ENCODE measurements at places on chromosomes 1 and 21. TPM values are rescaled to one million over a fixed set of nuclear protein-coding genes. Genes with fewer than 3 reads are reported as not detected.

GRCh38 chr1:154520333-154520732 is 18.1 kb upstream of the SHE start:
- no peak for DNase-seq

DNA sequence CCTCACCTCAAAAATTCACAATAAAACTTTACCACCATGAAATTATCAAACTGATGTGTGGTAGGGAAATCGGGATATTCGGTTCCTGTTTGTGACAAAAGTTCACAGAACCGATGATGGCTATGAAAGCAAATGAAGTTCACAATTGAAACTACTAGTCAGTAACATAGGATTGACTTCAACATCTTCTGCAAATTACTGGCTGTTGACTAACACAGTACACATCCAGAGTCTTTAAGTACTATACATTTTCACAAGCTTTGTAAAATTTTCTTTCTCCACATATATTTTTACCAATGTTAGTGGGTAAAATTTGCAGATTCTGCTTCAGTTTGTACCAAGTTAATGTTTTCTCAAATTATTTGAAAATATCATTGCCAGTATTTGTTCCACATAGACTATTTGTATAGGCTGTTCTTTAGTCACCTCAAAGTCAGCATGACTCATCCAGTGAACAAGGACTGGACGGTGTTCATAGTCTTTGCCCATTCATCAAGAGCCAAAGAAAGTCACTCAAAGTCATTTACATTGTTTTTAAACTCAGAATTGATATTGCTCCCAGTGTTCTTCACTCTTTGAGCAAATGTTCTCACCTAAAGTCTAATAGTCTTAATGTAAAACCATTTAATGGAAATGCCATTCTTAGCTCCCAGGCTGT is 213.4 kb downstream of the USP25 start:
- DNase-seq = no peak

The NOL9 gene
- polyA plus RNA-seq = 4.0 TPM

DNA sequence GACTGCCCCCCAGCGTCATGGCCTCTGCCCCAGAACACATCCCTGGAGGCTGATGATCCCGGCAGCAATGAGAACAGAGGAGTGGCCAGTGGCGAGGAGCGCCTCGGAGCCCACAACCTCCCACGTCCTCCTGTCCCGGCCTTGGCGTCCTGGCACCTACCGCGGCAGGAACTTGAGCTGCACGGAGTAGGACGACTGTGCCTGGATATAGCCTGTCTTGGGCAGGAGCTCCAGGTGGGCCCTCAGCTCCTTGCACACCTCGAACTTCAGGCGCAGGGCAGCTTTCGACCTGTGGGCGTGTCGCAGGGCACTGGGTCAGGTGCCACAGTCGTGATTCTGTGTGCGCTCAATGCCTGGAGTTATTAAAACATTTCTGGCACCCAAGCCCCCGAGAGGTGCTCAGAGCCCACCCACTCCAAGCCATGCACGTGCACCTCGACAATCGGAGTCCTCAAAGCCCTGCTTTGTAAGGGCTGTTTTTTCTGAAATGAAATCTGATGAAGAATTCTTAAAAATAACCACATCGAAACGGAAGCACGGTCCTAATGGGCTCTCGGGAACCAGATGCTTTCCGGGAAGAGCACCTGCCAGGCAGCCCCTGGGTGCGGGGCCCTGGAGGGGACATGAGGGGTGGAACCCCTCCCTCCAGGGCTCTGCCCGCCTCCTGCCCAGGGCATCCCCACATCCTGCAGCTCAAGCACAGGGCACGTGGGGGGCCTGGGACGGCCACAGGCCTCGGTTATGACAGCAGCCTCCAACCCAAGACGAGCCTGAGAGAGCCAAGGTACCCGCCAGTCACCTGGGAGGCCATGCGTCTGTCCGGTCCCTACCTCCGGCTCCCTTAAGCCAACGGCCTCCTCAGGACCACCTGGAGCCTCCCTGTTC is 23.0 kb upstream of the TMEM52 start:
- no peak for DNase-seq

- DNase-seq = no peak
Observed at GRCh38 chr1:2187619-2188018, 7.0 kb downstream of the FAAP20 start.

The CRYAA gene
- polyA plus RNA-seq = not detected

The CHI3L1 gene
- 4.7 TPM for polyA plus RNA-seq

DNA sequence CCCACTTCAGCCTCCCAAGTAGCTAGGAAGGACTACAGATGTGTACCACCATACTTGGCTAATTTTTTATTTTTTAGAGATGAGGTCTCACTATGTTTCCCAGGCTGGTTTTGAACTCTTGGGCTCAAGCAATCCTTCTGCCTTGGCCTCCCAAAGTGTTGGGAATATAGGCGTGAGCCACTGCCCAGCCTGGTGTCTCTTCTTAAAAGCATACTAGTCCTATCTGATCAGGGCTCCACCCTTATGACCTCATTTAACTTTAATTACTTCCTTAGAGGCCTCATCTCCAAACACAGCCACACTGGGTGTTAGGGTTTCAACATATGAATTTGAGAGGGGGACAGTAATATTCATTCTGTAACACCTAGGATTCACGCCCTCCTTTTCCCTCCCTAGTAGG is 130.9 kb downstream of the GLIS1 start:
- no peak for DNase-seq

The UBL4B gene
- not detected for polyA plus RNA-seq

DNA sequence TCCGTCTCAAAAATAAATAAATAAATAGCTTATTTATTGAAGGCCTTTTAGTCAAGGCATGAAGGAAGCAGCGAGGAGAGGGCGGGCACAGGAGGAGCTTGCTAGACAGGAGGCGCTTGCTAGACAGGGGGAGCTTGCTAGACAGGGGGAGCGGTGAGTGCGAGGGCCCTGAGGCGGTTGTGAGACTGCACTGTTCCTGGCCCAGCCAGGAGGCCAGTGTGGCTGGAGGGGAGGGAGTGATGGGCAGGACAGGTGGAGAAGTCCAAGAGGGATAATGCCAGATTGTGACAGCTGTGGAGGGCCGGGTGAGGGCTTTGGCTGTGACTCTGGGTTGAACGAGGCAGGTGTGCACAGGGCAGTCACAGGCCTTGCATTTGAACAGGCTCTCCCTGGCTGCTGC is 18.2 kb downstream of the KIF17 start:
- DNase-seq = no peak

The DMRTA2 gene
- polyA plus RNA-seq = not detected

DNA sequence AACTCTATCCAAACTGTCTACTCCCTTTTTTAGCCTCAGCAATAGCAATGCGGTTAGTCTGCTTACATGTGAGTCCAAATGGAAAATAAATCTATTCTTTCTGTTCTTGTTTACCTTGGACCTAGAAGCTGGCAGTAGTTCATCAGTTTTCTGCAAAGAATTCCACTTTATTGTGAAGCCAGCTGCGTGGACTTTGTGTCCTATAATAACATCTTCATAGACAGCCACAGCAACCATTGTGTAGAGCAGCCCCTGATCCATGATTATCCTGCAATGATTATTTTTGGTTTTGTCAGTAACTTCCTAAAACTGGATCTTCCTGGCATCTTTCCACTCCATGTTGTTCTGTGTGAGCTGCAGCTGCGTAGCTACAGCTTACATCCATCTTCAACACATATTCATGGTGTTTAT is 408.7 kb downstream of the NUF2 start:
- peak; percentile 59 for DNase-seq

The AKR7A2 gene
- 53.1 TPM for polyA plus RNA-seq

- DNase-seq = no peak
Observed at GRCh38 chr1:173502104-173502503, 25.0 kb downstream of the PRDX6 start.

The TIAM1 gene
- polyA plus RNA-seq = 10.0 TPM

- no peak for DNase-seq
Observed at GRCh38 chr1:43011020-43011419, 52.4 kb upstream of the SLC2A1 start.

- no peak for DNase-seq
Observed at GRCh38 chr1:213973129-213973528, 14.6 kb upstream of the PROX1 start.

The CMPK1 gene
- 92.0 TPM for polyA plus RNA-seq

GRCh38 chr1:36080236-36080635 is 3.7 kb upstream of the TEKT2 start:
- no peak for DNase-seq

DNA sequence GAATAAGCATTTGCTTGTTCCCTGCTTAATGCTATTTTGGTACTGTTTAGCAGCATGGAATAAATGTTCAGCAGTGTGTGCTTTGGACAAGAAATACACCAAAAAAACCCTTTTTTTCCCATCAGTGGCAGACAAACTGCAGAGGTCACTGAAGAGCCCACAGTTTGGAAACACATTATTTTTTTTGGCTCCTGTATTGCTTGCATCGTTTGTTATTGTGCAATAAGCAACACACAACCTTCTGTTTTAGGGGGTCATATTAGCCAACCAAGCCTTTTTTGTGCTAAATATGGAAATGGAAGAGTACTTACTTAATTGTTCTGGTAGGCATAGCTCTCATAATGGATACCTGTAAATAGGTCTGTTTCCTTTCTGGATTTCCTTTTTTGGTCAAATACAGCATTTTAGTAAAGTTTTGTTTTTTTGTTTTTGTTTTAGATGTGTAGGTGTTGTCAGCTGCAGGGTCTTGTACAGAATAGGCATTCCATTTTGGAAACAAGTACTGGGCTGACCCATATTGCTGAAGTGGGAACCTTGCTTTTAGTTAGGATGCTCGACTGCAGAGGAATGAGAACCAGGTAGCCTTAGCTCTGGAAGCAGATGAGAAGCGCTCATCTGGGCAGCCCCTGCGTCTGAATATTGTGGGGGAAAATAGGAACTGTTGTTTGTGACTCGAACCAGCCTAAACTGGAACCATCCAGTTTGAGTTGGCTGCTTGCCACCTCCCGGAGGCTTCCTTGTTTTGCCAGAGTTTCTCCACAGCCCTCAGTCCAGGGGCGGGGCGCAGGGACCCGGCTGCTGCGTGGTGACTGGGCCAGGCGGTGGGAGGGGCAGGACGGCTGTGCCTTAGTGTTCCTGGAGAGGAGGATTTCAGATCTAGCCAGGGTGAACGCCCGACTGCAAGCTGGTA is 38.4 kb downstream of the SPEN start:
- DNase-seq = peak; percentile 94

DNA sequence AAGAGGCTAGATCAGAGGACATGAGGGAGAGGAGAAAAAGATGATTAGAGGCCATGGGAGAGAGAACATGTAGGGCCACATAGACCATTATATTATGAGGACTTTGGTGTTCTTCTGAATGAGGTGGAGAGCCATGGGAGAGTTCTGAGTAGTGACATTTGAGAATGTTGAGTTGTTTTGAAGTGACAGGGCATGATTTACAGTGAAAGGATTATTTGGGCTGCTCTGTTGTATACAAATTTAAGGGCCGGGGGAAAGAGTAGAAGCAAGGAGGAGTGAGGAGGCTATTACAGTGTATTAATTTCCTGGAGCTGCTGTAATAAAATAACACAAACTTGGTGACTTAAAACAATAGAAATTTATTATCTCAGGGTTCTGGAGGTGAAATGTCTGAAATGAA is 102.5 kb upstream of the RGS4 start:
- no peak for DNase-seq

The HTR1D gene
- 0.05 TPM for polyA plus RNA-seq

DNA sequence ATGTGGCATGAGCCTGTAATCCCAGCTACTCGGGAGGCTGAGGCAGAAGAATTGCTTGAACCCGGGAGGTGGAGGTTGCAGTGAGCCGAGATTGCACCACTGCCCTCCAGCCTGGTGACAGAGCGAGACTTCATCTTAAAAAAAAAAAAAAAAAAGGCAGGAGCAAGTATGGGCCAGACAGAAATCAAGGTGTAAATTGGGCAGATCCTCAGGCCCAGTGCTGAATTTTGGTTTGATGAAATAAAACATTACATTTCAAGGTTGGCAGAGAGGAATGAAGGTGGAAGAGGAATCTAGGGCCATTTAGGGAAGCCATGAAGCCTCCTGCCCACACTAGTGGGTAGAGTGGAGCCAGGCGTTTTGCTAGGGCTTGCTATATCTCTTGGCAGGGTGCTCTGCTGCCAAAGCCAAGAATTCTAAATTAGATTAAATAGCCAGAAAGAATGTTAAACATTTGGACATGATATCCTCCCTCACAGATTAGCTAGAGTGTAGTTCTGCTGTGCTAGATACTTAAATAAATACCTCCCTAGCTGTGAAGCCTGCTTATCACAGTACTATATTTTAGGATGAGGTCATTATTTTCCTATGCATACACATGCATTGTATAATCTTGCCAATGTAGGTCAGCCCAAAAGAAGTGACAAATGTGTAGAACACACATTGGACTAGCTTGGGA is 16.6 kb upstream of the LGALS8 start:
- DNase-seq = no peak

The SLC25A33 gene
- polyA plus RNA-seq = 2.8 TPM

The CD164L2 gene
- polyA plus RNA-seq = 0.06 TPM

DNA sequence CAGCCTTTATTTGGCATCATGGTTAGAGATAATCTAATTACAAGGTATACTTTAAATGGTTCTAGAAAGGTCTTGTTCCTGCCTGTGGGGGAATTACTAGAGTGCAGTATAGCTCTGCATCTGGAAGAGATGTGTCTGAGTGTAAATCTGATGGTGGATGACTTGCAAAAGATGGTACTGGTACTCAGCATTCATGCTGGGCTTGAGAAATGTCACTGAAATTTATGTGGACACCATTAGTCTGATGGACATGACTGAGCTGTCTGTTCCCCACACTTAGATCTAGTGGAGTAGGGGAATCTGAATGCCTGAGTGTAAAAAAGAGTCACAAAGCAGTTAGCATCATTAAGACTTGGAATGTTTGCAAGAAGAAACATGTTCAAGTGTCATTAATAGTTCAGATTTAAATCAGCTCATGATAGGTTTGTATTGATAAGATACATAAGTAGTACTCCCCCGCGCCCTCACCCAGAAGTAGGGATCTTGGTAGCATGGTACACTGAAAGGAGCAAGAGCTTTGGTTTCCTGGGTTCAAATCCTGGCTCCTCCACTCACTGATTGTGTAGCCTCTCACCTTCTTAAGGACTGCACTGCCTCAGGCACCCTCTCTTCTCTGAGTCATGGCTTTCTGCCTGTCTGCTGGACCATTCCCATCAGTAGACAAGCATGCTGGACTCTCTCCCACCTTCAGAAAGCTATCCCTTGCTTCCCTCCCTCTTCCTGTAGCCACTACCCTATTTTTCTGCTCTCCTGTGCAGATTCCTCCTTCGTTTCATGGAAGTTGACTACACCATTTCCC is 292.9 kb downstream of the NFIA start:
- DNase-seq = no peak

The HMGCS2 gene
- polyA plus RNA-seq = 11.7 TPM

All from urinary bladder (tissue), 4 donors.